Cortex of kidney (tissue), 1 donor: ENCODE measurements at places on chromosomes 4 and X.

DNA sequence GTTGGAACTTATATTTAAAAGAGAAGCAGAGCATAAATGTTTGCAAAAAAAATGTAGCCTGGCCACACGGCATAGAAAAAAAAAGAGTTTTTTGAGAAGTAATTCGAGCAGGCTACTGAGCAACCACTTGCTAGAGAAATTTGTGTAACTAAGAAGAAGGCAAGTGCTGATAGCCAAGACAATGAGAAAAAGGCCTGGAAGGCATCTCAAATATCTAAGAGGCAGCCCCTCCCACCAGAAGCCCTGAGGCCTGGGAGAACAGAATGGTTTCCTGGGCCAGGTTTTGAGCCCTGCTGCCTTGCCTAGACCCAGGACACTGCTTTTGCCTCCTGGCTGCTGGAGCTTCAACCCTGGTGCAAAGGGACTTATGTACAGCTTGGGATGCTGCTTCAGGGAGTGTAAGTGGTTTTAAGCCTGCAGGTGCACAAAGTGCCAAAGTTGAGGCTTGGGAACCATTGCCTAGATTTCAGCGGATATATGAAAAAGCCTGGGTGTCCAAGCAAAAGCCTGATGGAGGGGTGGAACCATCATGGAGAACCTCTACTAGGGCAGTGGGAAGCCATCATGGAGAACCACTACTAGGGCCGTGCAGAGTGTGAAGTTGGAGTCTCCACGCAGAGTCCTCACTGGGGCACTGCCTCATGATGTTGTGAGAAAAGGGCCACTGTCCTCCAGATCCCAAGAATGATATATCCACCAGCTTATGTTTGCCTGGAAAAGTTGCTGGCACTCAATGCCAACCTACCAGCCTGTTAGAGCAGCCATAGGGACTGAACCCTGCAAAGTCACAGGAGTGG is 9.7 kb downstream of the TECRL start:
- no peak for DNase-seq

DNA sequence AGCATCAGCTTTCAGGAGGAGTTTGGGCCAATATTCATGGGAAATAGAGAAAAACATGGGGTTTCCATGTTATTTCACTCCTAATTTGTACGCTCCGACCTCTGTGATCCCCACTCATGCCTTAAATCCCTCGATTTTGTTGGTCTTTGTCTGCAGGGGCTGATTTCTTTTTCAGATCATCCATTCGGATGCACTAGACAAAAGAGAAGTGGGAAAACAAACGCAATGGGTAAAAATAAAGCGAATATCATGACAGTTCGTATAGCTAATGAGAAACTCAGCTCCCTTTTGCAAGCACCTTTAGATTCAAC is 139.1 kb upstream of the PLAC1 start:
- DNase-seq, result no peak

DNA sequence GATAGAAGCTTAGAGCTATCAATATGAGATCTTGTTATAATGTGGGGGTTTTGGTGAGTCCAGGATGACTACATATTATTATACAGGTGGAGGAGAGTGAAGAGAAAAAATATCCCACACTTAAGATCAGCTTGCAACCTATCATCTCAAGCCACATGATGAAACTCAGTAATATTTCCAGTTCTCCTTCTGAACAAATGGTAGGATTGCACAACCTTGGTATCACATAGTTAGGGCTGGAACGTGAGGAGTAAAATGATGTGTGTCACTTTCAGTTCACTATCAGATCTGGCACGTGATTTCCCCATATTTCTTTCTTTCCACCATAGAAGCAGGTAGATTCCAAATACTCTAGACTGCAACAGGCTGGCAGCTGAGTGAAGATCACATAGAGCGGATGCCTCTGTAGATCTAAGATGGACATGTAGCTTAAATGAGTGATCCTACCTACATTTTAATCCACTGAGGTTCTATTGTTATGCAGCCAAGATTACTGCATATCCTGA is 150.6 kb upstream of the ANKRD50 start:
- no peak for DNase-seq

- DNase-seq, result no peak
Observed at GRCh38 chr4:138513535-138513934, 271.4 kb upstream of the SLC7A11 start.

GRCh38 chr4:85187106-85187505 is 220.6 kb upstream of the WDFY3 start:
- DNase-seq, result no peak

- no peak for DNase-seq
Observed at GRCh38 chrX:96126182-96126581, 558.5 kb upstream of the DIAPH2 start.

- DNase-seq, result no peak
Observed at GRCh38 chrX:69145714-69146113, 19.5 kb downstream of the PJA1 start.

DNA sequence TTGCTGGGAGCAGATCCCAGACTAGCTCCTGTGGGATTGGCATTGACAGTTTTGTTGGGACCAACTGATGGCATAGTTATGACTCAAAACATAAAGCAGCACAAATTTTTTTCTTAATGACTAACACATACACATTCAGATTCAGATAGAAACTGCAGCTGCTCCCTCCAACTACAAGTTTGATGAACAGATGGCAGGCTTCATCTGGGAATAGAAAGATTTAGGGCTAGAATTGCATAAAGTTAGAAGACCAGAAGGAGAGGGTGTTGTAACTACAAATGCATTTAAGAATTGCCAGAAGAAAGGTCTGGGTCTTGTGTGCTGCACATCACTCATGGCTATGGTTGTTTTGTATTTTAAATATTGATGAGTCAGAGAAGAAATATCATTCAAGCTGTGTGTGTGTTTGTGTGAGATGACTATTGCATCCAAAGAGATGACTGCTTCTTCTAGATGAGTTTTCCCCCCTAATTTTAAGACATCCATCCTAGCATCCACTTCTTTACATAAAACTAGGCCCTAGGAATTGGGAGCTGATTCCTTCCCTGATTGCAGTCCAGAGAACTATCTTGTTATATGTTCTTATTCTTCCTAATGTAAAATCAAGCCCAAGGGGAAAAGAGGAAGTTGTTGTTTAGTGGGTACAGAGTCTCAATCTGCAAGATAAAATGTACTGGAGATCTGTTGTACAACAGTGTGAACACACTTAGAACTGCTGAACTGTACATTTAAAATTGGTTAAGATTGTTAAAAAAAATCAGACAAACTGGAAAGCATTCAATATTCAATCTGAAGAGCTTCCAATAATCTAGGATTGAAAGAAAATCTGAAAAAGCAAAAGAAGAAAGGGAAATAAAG is 175.1 kb downstream of the PARM1 start:
- DNase-seq, result no peak

GRCh38 chr4:142824368-142824767 is 21.7 kb downstream of the INPP4B start:
- DNase-seq, result no peak

- DNase-seq, result no peak
Observed at GRCh38 chrX:150529587-150529986, 38.8 kb upstream of the MTM1 start.

- DNase-seq, result no peak
Observed at GRCh38 chr4:158817562-158818296, 48.9 kb downstream of the FNIP2 start.

- DNase-seq, result no peak
Observed at GRCh38 chr4:181798536-181798935, 444.7 kb upstream of the TENM3 start.

DNA sequence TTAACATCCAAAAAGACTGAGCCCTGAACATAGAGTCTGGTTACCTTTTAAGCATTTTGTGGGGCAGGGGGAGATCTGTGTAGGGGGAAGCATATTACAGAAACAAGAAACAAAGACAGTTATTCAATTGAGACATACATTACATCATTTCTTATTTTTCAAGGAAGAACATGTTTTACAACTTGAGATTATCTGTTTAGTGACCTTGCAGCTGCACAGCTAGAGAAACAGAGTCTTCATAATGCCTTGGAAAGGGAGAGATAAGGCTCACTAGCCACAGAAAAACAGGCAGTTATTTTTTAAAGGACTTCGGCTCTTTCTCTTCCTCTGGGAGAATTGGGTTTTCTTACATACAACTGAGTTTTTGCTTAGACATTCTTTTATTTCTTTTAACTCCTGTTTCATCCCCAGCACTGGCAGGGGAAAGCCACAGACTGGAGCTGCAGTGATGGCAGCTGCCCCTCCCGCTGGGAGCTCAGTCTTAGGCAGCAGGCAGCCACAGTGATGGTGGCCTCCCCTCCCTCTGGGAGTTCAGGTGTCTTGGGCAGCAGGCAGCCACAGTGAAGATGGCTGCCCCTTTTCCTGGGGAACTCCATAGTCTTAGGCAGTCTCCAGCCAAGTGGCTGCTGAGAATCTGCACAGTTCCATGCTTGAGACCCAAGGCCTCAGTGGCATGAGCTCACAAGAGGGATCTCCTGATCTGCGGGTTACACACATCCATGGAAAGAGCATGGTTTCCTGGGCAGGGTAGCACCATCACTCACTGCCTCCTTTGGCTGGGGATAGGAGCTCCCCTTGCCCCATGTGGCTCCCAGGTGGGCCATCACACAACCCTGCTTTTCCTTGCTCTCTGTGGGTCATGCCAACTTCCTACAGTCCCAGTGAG is 19.4 kb upstream of the TMPRSS11F start:
- DNase-seq, result no peak

GRCh38 chrX:143873343-143873742 is 10.5 kb upstream of the UBE2NL start:
- no peak for DNase-seq

GRCh38 chr4:122772986-122773385 is 40.5 kb downstream of the BBS12 start:
- DNase-seq, result no peak

GRCh38 chrX:135625995-135626394 is 87.4 kb upstream of the CT45A1 start:
- no peak for DNase-seq

- no peak for DNase-seq
Observed at GRCh38 chr4:120703908-120704307, 218.6 kb downstream of the PRDM5 start.

DNA sequence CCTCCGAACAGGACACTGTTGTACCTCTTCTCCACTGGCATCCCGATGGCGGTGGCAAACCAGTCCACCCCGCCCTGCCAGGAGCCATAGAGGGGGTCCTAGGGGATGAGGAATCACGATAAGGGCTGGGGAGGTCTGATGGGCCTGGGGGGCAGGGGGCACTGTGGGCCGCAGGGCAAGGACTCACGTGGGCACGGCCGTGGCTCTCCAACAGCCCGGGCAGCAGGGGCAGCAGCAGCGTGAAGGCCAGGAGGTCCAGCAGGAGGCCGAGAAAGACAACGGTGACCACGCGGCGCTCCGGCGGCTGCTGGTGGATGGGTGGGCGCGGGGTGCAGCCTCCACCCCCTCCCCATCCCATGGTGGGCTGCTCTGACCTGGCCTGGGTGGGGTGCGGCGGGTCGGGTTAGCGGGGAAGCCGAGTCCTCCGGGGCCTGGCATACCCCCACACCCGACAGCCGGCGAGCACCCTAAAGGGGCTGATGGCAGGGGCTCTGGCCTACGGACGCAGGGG is 29.6 kb downstream of the NOP14 start:
- no peak for DNase-seq

- DNase-seq, result no peak
Observed at GRCh38 chr4:13432453-13432852, 51.7 kb downstream of the RAB28 start.

- DNase-seq, result no peak
Observed at GRCh38 chr4:23084559-23085248, 392.0 kb downstream of the GBA3 start.

DNA sequence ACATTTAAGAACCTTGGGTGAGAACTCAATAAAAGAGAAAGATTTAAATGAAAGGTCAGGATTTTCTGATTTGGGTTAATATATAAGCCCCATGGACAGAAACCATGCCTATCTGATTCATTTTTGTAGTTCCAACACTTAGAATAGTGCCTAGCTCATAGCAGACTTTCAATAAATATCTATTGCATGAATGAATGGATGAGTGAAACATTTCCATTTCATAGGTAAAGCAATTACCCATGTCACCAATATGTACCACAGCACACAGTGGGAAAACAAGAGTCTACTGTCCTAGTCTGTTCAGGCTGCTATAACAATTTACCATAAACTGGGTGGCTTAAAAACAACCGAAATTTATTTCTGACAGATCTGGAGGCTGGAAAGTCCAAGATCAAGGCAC is 63.9 kb upstream of the PTPN13 start:
- no peak for DNase-seq

DNA sequence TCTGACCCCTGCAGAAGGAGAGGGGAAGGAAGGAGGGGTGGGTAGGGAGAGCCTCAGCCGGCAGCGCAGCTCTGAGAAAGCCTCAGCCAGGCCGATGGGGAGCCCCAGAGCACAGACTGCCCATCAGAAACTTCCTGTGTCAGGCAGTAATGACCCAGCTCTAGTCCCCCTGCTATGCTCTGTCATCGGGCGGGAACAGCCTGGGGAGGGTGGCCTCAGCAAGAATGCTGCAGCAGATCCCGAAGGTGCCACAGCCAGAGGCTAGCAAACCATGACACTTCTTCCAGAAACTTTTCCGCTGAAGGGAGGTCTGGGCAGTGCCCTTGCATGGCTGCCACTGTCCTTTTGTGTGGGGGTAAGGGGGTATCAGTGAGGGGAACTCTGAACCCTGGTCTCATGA is 279.0 kb downstream of the BCOR start:
- no peak for DNase-seq

GRCh38 chr4:83108101-83108861 is 6.2 kb downstream of the PLAC8 start:
- no peak for DNase-seq

DNA sequence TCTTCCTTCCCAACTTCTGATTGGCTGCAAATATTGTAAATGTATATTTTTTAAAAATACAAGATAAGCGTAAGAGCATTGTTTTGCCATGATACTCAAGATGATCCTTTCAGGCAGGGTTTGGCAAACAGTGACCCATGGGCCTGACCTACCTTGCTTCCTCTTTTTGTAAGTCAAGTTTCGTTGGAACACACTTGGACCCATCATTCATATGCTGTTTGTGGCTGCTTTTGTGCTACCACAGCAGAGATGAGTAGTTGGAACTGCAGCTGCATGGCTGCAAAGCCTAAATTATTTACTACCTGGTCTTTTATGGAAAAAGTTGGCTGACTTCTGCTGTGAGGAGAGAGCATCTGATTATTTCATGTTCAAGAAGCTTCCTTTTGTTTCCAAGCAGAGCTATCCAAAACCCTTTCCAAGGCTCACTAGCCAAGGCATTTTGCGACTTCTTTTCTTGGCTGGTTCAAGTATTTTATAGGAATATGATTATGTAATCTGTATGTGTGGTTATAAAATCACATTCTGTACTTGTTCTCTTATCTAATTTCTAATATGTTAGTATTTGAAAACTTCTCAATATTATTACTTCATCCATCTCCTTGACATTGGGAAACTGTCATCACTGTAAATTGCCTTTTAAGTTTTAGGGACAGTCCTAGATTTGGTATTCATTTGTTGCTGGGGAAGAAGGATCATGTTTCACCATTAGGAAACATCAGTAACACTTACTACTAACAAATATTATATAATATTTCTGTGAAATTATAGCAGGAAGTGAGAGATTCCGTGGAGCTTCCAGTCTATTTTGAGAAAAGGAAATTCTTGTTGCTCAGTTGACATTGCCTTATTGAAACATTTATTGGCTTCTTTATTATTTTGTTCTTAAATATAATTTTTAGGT is 109.2 kb downstream of the ARHGAP10 start:
- no peak for DNase-seq
